ENCODE measurements at places on chromosomes 6 and 20.
A peak's percentile ranks its signal among the peaks of the same experiment; 100 is the strongest.

DNA sequence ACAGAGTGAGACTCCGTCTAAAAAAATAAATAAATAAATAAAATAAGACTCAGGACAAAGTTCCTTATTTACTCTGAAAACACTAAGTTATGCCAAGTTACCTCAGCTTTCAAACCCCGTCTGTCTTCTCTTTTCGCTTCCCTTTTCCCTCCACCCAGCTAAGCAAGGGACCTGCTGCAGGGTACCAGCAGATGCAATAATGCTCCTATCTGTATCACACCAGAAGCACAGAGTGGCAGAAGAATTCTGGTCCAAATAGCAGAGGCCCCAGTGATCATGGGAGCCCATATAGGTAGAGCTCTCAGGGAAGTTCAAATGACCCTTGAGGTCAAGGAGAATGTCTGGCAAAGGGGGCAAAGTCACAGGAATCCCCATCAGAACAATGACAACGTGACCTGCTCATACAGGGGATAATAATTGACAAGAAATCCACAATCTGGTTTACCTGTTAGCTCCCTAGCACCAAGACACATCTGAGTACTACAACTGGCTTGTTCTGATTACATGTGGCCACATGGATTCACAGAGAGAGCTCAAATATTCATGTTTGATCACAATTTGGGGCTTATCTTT is 8.7 kb downstream of the GCM1 start:
- DNase-seq, result no peak

DNA sequence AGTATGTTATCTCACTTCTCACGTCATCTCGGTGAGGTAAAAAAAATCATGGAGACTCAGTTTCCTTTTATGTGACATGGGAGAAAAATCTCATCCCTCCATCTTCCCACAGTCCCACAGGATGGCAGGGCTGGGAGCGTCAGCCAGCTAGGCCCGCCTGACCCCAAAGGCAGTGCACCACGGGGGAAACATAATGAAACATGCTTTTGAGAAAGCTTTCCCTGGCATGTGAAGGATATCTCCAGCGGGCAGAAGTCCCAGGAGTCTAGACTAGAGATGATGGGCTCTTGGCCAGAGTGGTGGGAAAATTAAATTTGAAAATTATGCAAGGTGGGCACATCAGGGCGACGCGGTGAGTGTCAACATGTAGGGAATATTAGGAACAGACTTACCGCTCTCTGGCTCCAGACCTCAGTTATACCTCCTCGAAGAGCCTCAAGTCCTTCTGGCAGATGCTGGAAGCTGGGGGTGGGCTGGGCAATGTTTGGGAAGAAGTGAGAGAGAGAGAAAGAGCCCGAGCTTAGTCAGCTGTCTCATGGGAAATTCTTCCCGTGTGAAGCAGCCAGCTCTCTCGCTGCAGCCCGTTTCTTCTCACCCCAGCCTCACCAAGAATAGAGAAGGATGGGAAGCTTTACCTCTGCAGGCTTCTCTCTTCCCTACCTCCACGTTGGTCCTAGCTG is 52.3 kb downstream of the MOCS1 start:
- DNase-seq, result no peak

GRCh38 chr20:57783196-57783595 is 73.4 kb upstream of the PMEPA1 start:
- DNase-seq, result no peak

GRCh38 chr20:44018942-44019637 is 104.4 kb downstream of the TOX2 start:
- no peak for DNase-seq

DNA sequence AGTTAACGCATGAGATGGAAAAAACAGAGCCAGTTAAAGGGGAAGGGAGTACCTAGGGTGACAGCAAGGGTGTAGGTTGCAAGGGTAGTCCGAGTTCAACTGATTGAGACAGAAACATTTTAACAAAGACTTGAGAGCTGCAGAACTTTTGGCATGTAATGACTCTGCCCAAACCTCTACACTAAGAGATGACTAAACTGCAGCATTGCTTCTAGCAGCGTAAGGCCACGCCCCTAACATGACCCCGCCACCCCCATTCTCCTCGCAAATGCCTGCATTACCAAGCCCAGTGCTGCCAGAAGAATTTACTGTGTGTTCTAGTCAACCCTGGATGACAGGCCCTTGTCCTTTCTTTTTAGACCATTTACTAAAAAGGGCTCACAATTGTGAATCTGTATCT is 6.3 kb upstream of the HINT3 start:
- DNase-seq, result no peak

DNA sequence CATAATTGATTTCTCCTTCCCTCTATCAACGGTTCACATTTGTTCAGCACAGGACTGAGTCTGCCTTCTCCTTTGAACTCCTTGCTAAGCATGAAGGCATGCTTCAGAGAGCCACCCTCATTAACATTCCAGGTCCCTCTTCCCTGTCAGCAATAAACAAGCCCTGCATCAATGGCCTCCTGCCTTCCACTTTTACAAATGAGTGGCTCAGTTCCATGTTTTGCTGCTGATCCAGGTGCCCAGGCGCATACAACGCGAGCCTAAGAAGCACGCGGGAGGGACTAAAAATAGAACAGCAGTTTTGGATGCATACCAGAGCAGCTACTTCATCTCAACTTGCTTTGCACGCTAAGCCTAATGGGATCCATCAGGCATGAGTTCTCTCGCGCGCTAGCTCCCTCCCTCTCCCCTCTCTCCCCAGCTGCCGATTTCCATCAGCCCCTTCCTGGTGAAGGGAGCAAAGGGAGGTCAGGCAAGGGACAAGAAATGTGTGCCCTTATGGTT is 53.4 kb downstream of the TRAF3IP2 start:
- peak; percentile 65 for DNase-seq

DNA sequence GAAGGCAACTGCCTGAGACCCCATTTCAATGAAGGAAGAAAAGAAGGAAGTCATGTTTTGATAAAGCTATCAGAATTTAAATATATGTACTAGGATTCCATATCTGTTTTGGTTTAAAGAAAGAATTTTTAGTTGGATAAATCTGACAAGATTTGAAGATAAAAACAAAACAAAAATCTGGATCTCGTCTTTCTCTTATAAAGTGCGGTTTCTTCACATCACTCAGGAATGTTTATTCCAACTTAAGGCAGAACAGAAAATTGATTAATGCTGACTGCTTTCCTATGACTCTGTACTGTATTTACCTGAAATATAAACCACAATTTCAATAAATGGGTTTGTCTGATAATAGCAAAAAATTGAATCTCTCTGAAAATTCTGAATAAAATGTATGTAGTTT is 439.7 kb downstream of the RFPL4B start:
- DNase-seq, result no peak

- no peak for DNase-seq
Observed at GRCh38 chr6:26271668-26272024, 93.4 kb upstream of the BTN3A2 start.

- DNase-seq, result no peak
Observed at GRCh38 chr20:33843854-33844253, 32.7 kb downstream of the CHMP4B start.

DNA sequence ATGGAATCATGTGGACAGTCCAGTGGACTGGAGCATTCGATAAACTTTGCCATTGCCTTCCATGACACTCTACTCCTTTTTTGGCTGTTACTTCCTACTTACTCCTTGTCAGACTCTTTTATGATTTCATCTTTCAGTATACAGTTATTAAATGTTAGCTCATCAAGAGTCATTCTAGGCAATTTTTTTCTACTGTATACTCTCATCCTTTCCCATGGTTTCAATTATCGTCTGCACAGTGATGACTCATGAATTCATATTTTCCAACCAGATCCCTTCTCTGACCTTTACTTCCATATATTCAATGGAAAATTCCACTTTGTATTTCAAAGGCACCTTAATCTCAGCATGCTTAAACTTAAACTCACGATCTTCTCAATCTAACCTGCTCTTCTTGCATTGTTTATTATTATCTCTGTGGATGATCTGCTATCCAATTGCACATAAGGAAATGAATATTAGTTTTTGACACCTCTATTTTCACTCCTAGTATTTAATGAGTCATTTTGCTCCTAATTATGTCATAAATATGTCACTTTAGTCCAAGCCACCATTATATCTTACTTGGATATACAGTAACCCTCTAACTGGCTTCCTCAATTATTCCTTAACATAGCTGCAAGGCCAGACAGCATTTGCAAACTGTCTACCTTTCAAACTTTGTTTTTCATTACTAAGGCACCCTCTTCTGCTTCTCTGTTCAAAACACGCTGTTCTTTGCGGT is 427.5 kb downstream of the PHF3 start:
- no peak for DNase-seq

- DNase-seq, result no peak
Observed at GRCh38 chr6:162728197-162728596, 423 bp downstream of the PACRG start.

DNA sequence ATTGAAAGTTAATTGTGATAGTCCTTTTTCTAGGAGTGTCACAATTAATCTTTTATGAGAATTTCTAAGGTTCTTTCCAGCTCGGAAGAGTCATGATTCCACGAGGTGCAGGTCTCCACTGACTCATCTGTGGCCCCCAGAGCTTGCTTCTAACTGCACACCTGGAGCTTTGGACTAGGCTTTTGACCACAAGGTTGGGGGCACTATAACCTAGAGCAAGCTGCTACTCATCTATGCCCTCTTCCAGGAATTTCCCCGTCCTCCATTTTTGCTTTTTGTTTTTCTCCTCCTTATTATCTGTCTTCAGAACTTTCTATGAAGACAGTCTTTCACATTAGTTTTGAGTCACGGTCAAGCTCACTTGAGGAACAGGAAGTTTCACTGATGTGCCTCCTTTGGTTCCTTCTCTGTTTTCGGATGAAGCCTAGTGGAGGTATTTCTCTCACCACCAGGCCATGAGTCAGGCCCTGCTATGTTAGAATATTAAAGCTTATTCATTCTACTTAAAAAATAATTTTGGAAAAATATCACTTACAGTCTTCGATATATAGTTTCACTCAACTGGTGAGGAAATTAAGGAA is 119.2 kb upstream of the INSM1 start:
- DNase-seq, result no peak

DNA sequence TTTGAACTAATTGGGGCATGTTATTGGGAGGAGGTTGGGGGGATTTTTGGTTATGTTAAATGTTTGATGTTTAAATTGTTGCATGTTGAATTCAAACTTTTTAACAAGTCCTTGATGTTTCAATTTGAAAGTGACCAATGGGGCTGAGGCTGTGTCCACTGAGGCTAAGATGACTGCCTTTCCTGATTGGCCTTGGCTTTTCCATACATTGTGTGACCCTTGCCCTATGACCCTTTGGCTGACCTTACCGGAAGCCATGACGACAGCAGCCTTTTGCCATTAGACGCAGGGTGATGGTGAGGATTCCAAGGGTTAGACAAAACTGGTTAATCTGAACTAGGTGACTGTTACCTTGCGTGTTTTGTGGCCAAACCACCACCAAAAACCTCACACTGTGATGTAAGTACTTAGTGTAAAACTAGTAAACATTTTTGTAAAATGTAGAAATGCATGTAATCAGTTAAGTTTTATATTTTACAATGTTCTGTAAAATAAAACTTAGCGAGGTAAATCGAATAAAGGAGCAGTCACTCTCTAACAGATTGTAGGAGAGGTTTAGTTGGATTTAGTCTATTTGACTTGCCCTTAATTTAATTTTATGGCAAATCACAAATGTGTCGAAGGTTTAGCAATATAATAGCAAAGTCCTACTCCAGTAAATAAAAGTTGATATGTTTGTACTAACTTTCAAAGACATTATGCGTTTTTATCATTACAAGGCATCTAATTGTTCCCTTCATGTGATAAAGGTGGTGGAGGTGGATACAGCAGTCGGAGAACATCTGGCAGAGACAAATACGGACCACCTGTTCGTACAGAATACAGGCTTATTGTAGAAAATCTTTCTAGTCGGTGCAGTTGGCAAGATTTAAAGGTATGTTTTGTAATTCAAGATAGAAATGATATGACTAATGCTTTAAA is 1.6 kb downstream of the SRSF6 start:
- no peak for DNase-seq

DNA sequence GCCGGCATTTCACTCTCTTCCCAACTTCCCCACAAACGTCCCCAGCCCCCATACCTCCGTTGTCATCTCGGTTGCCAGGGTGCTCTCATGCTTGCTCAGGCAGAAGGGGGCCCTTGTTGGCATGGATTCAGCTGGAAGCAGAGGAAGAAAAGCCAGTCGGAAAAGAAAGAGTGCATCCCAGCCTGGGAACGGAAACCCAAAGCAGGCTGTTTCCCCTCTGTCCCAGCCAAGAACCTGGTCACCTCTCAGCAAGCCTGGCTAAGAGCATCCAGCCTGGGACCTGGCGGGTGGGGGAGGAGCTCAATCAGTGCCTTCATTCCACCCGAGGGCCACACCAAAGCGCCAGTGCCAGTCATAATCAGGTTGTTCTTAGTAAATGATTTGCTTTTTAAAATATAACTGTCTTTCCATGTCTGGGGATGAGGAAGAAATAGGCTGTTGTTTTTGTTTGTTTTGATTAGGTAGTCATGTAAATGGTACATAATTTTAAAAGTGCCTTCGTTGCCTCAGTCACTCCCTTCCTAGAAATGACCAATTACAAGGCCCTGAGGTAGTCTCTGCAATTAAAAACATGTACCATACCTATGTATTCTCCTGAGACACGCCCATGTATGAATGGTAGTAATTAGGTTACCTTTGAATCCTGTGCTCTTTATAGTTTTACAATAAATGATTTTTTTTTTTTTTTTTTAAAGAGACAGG is 21.1 kb downstream of the CHMP4B start:
- no peak for DNase-seq

DNA sequence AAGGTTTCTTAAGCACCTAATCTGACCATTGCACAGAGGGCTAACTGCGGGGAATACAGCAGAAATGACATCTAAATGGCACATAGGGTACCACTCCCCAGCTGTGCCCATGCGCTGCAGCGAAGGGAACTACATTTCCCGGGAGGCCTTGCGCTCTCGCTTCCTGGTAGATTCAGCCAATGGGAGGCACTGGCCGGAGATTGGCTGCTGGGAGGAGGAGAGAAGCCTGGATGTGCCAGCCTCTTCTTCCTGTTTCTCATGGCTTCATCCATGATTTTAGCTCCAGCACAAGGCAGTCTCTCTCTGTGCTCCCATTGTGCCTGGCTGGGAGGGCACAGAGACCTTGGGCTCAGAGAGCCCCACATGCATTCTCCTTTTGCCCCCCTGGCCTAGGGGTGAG is 101.7 kb upstream of the FOXA2 start:
- DNase-seq, result peak; percentile 65

- no peak for DNase-seq
Observed at GRCh38 chr20:21739682-21740081, 34.2 kb downstream of the PAX1 start.
